Stimulated activated CD4-positive, alpha-beta T cell treated with anti-CD3 and anti-CD28 coated beads, Interleukin-12 subunit alpha, Interleukin-12 subunit beta, amount 100 ng/mL, for 4 hours (primary cell): ENCODE measurements at places on chromosomes 12 and 14.

GRCh38 chr12:9928607-9929006, 3.6 kb downstream of the CLEC2A start:
- DNase-seq = no peak

DNA sequence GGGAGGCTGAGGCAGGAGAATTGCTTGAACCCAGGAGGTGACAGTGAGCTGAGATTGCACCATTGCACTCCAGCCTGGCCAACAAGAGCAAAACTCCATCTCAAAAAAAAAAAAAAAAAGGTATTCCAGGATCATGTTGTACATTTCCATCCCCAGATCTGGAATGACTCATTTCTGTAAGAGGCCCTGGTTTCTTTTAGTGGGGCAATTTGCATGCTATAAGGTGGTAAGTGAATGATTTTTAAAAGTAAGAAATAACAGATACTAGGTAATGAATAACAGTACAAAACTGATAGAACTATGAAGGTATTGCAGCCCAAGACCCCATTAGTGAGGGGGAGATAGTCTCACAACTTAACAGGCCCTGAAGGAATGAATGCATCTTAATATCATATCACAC, 17.7 kb upstream of the ADCK1 start:
- no peak for DNase-seq

DNA sequence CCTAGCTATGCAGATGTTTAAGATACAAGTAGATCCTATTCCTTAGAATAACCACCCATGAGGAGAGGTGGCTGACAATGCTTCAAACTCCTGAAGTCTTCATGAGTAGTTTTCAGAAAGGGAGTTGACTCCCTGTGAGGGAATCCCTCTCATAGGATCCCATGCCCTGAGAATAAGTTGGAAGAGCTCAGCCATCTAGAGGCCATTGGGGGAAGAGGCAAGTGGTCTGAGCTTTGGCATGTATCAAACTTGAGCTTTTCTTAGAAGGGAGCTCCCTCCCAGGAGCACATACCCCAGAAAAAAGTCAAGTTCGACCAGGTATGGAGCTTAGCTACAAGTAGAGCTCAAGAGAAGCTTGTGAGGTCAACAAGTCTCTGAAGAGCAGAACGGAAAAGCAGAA, 165.7 kb upstream of the RBM19 start:
- no peak for DNase-seq

DNA sequence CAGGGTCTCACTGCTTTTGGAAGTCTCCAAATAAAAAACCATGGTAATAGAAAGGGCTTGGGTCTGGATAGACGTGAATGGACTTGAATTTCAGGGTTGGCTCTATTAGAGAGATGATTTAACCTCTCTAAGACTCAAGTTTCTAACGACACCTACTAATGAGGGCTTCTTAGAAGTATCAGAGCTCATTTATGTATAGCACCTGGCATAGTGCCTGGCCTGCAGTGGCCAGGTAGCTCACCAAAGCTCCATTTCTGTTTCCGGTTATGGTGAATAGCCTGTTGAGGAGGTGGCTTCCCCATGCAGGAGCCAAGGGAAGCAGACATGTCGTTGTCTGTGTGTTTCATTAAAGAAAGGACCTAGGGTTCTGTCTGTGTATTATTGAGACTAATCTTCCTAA, 108.6 kb downstream of the ETV6 start:
- no peak for DNase-seq

- no peak for DNase-seq
These were observed 14.8 kb downstream of the GRIP1 start for GRCh38 chr12:66664076-66664475.

- no peak for DNase-seq
These were observed 60.3 kb downstream of the NUAK1 start for GRCh38 chr12:106078358-106079010.

- DNase-seq = no peak
These were observed 60.4 kb upstream of the SGPP1 start for GRCh38 chr14:63788011-63788933.

DNA sequence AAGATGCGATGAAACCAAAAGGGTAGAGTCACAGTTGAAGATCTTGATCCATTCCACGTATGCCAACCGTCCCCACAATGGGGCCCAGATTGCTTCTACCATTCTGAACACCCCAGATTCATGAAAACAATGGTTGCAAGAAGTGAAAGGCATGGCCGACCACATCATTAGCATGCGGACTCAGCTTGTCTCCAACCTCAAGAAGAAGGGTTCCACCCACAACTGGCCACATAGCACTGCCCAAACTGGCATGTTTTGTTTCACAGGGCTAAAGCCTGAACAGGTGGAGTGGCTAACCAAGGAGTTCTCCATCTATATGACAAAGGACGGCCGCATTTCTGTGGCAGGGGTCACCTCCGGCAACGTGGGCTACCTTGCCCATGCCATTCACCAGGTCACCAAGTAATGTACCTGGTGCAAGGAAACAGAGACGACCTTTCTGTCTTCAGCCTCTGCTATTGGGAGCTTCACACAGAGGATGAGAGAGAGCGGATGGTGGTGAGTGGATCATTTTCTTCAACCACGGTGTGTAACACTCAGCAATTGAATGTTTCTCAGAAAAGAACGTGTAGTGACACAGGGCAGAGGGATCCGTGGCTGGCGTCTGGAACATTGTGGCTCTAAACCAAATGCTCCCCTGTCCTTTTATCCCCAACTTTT, 26.8 kb upstream of the CLEC2D start:
- no peak for DNase-seq

GRCh38 chr14:104895786-104896661, 28.7 kb upstream of the PLD4 start:
- no peak for DNase-seq
